ENCODE measurements at places on chromosomes 2 and 18.

- no peak for DNase-seq
Measured at GRCh38 chr18:55500316-55501086, 87.5 kb downstream of the TCF4 start.

DNA sequence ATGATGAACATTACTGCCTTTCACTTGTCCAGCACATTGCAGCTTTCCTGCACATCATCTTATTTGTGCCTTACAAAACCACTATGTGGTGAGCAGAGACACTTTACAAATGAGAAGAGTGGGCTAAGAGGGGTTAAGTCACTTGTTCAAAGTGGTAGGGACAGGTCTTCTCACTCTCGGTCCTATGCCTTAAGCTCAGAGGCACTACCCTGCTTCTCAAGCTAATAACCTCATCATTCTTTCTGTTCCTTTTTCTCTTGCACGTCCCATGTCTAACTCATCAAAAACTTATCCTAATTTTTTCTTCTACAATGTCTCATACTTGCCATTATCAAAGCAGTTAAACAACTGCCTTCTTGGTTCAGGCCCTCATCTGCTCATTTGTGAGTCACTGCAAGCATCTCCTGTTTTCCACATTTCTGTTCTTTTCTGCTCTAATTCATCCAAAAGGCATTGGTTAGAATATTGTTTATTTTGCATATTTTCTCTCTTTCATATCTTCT, 21.9 kb upstream of the NCOA1 start:
- DNase-seq, result no peak

DNA sequence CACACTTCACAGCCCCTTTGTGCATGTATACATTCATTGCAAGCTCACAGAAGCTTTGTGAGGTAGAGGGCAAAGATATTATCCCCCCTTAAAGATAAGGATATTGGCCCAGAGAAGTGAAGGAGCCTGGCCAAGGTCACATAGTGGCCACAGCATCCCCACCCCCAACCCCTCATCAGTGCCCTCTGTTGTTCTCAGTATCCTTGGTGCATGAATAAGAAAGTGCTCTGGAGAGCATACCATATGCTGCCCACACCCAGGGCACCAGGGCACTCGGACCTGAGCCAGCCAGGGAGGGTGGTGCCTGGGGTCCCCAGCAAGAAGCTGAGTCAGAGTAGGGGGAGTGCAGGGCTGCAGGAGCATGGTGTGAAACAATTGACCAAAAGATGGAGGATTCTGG, 3.3 kb downstream of the DYSF start:
- DNase-seq, result no peak

DNA sequence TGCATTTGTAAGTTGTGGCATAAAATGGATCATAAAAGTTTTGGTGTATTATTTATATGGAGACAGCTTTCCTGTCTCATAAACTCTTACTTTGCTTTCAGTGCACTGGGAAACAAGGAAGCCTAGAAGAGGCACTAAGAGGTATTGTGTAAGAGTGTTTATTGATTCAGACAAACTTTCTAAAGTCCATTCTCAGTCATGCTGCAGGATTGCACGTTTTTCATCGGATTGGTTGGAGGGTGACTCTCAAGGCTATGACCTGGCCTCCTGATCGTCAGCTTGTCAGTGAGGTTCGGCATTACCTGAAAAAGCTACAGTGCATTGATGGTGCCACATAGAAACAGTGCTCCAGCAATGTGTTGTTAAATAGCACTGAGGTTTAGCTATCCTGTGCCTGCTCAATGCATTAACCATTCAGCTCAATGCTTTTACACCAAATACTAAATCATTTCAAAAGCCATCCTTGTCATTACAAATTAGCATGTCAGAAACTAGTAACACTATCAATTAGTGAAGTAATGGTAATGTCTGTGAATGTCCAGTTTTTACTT, 545.5 kb downstream of the CBLN2 start:
- no peak for DNase-seq

DNA sequence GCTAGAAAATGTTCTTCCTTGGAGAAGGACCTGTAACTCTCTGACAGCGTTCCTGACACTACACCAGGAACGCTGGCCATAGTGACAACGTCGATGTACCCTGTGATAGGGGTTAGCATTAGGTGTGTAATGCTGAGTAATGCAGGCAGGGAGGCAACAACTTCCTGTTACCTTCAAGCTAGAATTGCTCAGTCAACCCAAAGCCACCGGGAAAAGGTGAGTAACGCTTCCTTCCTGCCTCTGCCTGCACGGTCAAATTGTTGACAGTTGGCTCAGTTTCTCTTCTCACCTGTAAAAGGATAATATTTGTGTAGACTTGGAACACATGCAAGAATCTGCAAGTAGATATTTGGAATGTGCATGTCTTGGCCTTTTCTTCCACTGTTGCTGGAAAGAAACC, 12.7 kb downstream of the FAM110C start:
- DNase-seq, result no peak

GRCh38 chr2:130336877-130337734, 5.6 kb upstream of the IMP4 start:
- no peak for DNase-seq

GRCh38 chr2:144256996-144257707, 262.8 kb downstream of the ZEB2 start:
- peak; percentile 69 for DNase-seq

DNA sequence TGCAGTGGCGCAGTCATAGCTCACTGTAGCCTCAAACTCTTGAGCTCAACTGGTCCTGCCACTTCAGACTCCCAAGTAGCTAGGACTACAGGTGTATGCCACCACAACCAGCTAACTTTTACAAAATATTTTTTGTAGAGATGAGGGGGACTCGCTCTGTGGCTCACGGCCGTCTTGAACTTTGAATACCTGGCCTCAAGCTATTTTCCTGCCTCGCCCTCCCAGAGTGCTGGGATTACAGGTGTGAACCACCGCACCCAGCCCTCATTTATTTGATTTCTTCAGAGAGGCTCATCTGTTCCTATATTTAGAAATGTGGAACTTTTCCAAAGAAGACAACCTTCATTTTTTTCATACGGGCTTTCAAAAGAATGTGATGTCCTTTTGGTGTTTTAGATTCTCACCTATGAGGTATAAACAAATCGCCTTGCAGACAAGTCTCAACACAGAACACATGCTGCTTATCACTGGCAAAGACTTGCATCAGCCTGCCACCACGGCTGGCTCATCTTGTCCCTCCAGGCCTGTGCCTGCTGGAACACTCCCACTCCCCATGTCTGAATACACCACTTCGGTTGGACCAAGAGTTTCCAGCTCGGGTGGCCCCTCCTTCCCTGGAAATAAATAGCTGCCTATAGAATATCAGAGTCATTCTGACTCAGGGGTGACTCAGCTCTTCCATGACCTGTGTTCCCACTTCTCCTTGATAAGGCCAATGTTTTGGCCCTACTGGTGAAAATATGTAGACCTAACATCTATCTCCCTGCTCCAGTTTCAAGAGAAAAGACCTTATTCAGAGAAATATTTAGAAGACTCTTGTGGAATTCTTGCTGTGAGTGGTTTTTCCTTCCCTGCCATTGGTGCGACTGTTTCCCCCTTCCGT, 202.6 kb downstream of the TGIF1 start:
- peak; percentile 96 for DNase-seq

- no peak for DNase-seq
Measured at GRCh38 chr2:120759543-120760331, 24.1 kb downstream of the GLI2 start.

- no peak for DNase-seq
Measured at GRCh38 chr2:238397356-238397755, 29.4 kb upstream of the ASB1 start.

DNA sequence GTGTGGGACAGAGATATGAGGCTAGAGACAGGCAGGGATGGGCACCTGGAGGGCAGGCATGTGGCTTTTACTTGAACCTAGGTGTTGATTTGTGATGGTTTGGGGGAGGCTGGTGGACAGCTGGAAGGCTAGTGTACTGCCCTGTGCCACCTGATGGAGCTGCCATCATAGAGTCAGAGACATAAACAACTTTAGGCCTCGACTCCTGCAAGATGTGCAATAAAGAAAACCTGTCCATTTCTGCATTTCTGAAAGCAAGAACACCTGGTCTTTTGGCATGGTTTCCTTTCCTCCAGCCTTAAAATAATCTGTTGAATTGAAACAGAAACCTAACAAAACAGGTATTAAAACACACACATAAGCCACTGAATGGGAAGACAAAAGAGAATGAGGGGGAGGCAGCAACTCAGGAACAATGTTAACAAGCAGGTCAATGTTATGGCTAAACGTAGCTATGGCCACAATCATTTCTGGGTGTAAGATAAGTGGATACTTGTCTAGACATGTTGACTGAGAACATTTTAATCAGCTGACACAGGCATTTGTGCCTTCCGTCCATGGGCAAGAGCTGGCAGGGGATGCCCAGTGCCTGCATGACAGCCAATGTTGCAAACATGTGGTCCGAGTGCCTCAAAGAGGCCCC, 87.8 kb downstream of the KCTD1 start:
- DNase-seq, result peak; percentile 30

DNA sequence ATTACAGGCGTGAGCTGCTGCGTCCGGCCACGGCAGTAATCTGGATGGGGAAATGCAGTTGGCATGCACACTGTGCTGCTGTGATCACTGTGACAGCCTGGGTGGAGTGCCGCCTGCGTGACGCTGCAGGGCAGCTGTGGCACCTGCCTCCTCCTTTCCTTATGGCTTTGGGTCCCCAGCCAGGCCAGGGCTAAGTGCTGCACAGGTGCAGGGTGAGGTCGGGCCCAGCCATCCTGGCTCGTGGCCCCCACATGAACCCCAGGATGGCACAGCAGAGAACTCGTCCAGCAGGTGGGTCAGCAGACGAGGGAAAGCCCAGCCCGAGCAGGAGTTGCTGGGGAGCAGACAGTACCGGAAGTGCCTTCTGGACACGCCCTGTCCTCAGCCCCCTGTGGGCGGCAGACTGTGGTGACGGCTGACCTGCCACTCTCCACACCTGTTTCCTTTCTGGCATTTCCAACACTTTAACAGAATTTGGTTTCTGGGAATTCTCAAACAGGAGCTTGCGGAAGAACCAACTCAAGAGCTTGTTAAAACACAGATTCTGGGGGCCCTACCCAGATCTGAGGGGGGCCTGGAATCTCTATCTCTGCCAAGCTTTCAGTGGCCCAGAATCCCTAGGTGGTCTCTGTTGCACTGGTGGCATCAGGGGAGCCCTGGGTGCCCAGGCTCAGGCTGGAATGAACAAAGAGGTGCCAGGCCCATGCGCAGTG, 16.9 kb downstream of the HS1BP3 start:
- DNase-seq, result no peak

- DNase-seq, result no peak
Measured at GRCh38 chr2:86298411-86299390, 38.7 kb downstream of the REEP1 start.

DNA sequence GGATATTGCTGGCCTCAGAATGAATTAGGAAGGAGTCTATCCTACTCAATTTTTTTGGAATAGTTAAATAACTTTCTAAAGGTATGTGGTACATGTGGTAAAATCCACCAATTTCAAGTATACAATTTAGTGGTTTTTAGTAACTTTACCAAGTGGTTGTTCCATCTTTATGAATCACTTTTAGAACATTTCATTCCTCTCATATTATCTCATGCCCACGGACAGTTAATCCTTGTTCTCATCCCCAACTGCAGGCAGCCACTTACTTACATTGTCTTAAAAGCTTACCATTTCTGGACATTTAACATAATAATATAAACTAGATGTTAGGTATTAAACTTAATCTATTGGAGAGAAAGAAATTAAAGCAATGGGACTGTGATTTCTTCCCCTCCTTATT, 146.3 kb upstream of the ZC3H15 start:
- no peak for DNase-seq

- no peak for DNase-seq
Measured at GRCh38 chr2:130842770-130843169, 6.1 kb downstream of the ARHGEF4 start.

- DNase-seq, result no peak
Measured at GRCh38 chr2:40168546-40168945, 283.3 kb downstream of the SLC8A1 start.

- DNase-seq, result no peak
Measured at GRCh38 chr2:168703926-168704325, 98.5 kb upstream of the NOSTRIN start.

- no peak for DNase-seq
Measured at GRCh38 chr2:67965246-67965645, 97.6 kb downstream of the C1D start.

DNA sequence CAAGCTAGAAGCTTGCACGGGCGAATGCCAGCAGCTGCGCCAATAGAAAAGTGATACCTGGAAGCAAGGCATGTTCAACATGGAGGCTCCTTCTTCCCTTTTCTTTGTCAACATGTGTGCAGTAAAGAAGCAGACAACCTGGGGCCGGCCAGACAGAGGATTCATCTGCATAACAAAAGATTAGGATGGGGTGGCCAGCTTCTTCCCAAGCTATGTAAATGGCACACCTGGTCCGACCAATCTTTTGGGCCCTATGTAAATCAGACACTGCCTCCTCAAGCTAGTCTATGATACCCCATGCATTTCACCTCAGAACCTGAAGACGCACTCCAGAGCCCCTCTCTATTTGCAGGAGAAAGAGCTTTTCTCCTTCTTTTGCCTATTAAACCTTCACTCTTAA, 66.4 kb upstream of the TGFA start:
- DNase-seq, result no peak

- DNase-seq, result peak; percentile 67
Measured at GRCh38 chr2:217162533-217162932, 302.7 kb upstream of the TNP1 start.

- no peak for DNase-seq
Measured at GRCh38 chr2:83261591-83262136, 1197.4 kb downstream of the SUCLG1 start.

- DNase-seq, result no peak
Measured at GRCh38 chr2:157815421-157815820, 60.7 kb downstream of the ACVR1 start.

- peak; percentile 23 for DNase-seq
Measured at GRCh38 chr2:190465060-190465459, 56.9 kb downstream of the MFSD6 start.

DNA sequence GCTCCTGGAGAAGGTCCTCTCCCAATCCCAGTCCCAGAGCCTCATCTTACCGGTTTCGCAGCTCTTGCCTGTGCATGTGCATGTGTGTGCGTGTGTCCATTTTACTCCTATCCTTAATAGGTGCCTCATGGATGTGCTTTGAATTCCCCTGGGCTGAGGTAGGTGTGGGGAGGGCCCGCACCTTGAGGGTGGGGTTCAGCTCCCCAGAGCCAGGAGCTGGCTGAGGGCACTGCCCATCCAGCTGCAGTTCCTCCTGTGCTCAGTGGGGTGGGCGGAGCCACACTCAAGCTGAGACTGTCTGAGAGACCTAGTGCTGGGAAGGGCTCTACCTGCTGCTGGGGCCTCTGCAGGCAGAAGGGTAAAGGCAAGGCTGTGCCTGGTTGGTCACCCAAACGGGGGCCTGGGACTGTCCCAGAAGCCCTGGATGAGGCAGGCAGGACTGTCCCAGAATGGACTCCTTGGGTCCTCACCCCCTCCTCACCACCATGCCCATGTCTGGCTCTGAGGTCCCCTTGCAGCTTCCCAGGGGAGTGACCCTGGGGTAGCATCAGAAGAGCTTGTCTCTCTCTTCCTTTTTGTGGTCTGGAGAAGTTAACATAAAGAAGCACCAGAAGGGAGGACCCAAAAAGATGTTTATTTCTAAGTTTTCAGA, 8.9 kb downstream of the GDF7 start:
- peak; percentile 39 for DNase-seq

Data from KBM-7 (cell line).